ENCODE measurements at places on chromosomes 6 and 20.

DNA sequence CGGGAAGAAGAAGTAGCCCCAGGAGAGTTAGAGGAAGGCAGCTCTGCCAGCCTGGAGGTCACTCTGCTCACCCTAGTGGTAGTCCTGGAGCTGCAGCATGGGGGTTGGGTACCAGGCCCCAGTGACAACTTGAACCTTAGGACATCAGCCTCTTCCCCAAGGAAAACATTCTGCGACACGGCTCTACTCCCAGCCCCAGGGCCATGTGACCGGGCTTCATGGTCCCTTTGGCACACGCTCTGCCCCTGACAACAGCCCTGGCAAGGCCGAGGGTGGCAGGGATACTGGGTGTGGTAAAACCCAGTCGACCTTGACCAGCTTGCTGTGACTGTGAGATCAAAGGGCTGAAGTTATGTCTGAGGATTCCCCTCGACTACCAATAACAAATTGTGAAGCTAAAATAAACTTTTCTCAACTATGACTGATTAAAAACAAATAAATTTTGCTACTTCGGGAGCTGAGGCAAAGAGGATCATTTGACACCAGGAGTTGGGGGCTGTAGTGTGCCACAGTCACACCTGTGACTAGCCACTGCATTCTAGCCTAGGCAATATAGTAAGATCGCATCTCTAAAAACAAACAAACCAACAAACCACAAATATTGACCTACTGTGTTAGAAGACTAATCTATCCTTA, 24.4 kb upstream of the ARID1B start:
- DNase-seq, result no peak

DNA sequence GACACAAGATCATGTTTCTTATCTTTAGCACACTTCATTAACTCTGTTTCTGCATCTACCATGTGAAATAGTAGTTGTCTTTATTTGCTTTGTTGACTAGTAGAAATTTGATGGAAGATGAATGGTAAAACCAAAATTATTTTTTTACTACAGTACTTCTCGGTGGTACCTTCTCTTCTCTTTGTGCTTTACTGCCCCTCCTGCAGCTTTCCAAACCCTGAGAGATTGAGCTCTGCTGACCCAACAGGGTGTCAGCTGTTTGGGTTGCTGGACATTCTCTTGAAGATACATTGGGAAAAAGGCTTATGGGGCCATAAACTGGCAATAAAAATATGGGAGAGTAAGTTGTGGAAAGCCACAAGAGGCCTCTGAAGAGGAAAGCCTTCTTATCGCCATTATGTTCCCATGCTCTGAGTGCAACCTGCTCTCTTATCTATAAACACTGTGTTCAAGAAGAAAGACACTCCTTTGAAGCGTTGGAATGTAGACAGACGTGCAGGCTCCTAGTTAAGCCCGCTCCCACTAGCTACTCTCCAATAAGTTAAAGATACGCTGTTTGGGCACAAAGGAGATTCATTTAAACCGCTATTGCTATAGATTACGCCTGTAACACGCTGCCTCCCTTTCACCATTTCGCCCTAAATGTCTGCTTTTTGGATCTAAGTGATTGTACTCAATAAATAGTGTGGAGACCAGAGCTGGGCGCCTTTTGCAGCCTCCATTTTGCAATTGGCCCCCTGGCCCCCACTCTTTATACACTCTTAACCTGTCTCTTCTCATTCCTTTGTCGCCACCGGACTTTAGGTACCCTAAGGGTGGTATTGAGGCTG, 60.1 kb upstream of the PRSS16 start:
- DNase-seq, result no peak

DNA sequence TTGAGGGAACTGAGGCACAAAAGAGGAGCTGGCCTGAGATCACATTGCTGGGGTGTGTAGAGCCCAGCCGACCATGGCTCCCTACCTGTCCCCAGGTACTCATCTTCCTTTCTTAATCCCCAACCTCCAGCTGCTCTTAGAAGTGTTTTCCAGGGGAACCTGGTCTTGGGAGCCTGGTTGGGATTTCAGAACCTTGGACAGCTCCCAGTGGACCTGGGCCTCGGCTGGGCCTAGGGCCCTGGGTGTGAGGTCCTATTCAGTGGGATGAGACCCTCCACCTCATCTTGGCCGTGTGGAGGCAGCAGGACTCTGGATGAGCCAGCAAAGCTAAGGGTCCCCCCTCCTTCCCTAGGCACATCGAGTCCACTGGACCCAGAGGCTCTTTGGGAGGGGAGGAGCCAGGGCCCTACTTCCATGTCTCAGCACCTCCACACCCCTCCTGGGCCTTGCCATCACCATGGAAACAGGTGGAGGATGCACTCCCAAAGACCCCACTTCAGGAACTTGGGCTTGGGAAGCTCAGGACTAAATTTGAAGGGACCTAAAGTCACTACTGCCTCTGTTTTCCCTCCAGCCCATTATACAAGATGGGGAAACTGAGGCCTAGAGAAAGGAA, 38.5 kb downstream of the DLGAP4 start:
- DNase-seq, result no peak

DNA sequence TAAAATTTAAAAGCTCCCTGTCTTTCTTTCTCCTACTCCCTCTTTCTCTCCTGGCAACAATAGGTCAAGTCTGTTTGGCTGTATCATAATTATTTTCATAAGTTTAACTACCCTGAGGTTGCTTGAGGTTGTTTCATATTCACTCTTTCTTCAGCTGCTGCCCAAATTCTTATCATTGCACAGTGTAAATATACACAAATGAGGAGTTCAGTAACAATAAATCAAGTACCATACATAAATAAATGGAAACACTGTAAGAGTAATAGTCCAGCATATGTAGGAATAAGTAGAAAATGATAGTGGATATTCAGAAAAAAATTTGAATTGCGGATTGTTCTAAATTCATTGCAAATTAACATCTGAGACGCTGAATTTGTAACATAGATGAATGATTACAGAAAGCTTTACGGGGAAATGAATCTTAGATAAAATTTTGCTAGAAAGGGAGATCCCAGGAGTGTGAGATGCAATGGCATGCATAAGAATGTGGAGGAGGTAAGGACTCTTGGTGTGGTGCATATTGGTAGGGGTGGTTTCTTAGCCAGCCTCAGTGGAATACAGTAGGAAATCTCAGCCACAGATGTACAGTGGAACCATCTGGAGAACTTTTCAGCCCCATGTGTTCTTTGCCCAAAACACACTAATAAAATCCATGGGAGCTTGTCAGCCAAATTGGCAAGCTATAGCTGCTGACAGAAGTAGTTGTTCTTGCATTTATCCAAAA, 480.7 kb downstream of the HTR1B start:
- DNase-seq, result no peak

DNA sequence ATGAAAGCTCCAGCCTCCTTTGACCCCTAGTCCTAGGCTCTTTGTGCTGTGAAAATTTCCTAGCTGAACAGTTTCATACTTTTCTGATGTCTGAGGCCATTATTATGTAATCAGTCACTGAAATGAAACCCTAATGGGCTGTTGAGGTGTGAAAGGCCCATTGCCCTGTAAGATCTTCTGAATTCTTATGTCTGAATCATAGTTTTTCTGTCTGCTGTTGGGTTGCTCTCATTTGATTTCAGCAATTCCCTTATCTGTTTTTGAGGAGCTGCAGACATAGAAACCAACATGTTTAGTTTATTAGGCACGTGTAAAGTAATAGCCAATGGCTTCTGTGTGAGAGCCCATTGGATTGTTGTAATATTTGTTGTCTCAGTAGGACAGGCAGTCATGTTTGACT, 118.1 kb downstream of the EYA4 start:
- DNase-seq, result no peak

DNA sequence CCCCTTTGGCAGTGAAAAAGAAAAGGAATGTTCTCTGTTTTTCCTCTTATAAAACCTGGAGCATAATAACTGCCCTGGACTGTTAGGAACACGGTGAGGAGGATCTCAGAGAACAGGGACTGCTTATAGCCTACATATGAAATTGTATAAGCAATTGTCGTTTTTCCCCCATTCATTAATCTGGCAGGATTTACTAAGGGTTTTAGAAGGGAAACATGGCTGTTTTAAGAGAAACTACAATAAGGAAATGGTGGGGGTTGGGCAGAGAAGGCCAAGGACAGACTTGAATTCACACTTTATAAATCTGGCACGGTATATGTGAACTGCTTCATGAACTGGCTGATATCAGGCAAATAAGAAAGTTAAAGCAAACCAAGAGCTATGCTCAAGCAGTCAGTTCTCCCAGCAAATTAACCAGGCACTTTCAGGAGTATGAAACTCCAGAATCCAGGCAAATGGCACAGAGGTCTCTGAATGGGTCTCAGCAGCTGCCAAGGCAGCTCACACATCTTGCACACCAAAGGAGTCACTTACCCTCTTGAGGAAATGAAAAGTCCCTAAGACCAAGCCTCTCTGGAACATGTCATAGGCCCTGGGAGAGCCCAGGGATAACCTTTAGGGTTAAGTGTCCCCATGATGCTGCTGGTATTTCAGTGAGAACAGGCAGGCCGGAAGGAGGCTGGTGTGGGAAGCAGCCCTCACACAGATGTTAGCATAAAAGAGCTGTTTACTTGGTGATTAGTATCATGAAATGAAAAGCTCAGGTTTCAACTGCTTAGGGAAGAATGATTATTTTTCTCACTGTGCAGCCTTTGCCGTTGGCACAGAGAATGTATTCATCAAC, 260.5 kb upstream of the MARCKS start:
- no peak for DNase-seq

DNA sequence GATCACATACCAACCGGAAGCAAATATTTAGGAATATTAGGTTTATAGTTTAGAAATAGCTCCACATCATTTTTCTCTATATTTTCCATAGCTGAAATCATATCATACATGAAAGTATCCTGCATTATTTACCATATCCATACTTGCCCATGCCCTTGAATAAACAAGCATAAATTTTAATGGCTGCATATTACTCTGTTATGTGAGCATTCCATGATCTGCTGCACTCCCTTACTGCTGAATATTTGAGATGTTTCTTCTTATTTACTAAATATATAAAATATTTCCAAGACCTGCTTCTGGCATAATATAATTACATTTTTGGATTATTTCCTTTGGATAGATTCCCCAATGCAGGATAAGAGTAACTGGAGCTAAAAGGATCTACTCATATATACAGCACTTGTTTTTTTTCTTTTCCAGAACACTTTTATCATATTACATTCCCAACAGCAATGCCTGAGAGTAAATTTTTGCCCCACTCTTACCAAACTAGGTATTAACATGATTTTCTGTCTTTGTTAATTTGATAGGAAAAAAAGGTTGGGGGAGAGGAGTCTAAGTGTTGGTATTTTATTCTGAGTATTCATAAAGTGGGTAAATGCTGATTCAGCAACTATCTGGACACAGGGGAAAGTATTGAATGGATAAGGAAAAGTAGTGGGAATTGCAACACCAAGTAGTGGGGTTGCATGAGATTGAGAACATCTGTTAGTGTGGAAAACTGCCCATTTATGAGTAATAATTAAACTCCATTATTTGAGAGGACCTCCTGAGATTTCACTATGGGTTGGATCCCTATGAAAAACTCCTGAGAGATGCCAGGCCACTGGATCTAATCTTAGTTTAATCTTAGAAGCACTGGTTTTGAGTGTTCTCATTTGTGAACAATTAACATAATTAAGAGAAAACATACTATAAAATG, 76.0 kb downstream of the MAN1A1 start:
- DNase-seq, result no peak

GRCh38 chr6:51045548-51045947, 226.9 kb downstream of the TFAP2B start:
- no peak for DNase-seq

DNA sequence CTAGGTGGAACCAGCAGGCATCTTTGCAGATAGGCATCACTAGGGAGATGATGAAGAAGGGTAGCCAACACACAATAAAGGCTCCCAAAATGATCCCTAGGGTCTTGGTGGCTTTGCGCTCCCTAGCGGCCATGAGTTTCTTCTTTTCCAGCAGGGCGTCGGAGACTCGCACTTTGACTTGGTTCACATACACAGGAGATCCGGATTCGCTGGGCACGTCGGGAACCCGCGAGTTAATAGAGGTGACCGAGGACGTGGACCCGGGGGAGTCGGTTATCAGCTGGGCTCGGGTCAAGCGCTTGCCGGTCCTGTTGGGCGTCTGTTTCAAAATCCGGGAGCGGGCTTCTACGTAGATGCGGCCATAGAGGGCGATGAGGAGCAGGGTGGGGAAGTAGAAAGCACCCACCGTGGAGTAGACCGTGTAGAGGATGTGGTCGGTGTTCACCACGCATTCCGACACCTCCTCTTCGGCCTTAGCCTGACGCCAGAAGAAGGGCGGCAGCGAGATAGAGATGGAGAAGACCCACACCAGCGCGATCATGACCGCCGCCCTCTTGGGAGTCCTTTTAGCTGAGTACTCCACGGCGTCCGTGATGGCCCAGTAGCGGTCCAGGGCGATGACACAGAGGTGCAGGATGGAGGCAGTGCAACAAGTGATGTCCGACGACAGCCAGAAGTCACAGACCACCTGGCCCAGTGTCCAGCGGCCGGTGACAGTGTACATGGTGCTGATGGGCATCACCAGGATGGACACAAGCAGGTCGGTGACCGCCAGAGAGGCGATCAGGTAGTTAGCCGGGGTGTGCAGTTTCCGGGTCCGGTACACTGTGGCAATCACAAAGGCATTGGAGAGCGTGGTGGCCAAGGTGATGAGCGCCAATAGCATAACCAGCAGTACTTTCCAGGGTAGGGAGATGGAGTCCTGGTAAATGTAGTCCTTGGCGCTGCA, 658 bp downstream of the HTR1B start:
- no peak for DNase-seq

DNA sequence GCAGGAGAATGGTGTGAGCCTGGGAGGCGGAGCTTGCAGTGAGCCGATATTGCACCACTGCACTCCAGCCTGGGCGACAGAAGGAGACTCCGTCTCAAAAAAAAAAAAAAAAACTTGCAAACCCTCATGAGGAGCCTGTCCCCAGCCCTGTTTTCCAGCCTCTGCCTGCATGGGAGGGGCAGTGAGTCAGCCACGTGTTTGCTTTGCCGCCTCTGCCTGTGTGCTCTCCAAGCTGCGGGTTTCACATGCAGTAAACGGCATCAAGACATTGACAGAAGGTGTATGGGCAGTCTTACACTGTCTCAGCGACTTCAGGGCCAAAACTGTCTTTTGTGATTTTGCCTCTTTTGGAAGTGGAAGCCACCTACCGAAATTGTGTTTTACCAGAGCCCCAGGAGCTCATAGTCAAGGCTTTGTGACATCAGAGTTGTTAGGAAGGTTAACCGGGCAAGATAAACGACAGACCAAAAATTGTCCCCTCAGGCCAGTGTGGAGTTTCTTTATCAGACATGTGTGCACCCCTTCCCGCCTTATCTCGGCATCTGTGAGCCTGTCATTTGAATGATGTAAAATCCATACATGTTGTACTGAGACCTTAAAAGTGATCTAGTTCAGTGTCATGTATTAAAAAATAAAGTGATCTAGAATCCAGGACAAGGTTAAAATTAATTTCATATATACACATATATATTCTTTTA, 52.9 kb downstream of the RPP40 start:
- no peak for DNase-seq

DNA sequence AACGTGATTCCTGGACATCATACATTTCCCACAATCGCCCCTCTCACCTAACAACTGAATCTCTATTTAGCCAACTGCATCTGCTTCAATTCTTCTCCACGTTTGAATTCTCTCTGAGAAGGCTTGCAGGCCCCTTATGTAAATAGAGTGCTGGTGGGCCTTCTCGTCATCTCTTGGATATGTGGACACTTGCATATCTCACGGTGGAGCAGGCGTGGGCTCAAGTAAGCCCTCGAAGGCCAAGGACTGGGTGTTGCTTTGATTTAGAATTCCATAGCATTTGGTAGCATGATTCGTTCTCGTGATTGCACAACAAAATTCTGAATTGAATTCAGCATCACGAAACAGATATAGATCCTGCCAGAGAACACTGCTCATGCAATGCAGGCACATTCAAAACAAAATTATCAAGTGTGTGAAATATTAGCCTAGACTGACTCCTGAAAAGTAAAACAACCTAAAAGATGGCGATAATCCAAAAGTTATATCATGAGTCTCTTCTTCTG, 613.6 kb downstream of the TFAP2A start:
- DNase-seq, result no peak

Data from putamen (tissue), 1 donor.